ENCODE measurements at places on chromosomes 1 and 21. TPM values are rescaled to one million over a fixed set of nuclear protein-coding genes. Genes with fewer than 3 reads are reported as not detected.

The GJA8 gene
- total RNA-seq, result not detected

The CTNNBIP1 gene
- total RNA-seq, result 18.3 TPM

The CLCA1 gene
- not detected for total RNA-seq

The ST6GALNAC5 gene
- total RNA-seq, result 0.34 TPM

The ALPL gene
- not detected for total RNA-seq

The LCE6A gene
- total RNA-seq, result not detected

The LCE1A gene
- not detected for total RNA-seq

The RPS6KA1 gene
- total RNA-seq, result 10.3 TPM

The PIGR gene
- not detected for total RNA-seq

The PIK3R3 gene
- total RNA-seq, result 6.7 TPM

The HES4 gene
- 57.1 TPM for total RNA-seq
